CD4-positive, alpha-beta T cell treated with Interleukin-15 for 1 hour (primary cell): ENCODE measurements at places on chromosomes 7 and 10.

DNA sequence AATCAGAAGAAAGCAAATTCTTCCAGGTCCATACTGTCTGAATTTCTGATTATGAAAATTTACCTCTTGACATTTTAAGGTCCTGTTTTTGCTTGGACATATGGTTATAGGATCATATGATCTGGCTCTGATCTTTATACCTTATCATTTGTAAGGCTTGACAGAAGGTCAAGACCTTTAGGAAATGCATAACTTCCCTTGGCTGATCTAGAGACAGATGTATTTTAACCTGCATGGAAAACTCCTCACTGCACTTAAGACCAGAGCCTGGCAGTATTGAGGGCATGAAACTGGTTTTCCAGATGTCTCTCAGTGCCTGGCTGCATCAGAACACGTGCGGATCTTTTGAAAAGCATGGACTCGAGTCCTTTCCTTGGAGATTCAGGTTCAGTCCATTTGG lies 55.9 kb downstream of the TRRAP start:
- DNase-seq, result no peak

- DNase-seq, result no peak
These were observed at the start of gene C10orf105 for GRCh38 chr10:71719464-71720201. C10orf105 (minus strand) TSS chr10:71719778; CDS start chr10:71716337, 3,441 bp downstream.

GRCh38 chr10:82394122-82394521 lies 519.1 kb downstream of the NRG3 start:
- no peak for DNase-seq

GRCh38 chr7:75739796-75740672 lies 1.3 kb upstream of the HIP1 start:
- DNase-seq, result no peak

DNA sequence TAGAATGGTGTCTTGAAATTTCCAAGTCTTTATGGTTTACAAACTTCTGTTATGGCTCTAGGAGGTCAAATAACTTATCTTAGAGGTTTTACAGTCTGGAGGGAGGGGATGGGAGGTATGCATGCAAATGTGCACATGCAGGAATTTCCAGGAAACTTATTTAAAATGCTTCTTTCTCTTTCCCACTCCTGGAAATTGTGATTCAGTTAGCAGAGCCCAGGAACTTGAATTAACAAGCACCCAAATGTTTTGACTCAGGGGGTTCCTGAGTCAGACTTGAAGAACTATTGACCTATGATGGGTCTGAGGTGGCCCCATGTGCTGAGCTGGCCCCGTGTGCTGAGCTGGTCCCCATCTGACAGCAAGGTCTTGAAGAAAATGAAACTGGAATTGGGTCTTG lies 669.4 kb downstream of the INHBA start:
- DNase-seq, result no peak

DNA sequence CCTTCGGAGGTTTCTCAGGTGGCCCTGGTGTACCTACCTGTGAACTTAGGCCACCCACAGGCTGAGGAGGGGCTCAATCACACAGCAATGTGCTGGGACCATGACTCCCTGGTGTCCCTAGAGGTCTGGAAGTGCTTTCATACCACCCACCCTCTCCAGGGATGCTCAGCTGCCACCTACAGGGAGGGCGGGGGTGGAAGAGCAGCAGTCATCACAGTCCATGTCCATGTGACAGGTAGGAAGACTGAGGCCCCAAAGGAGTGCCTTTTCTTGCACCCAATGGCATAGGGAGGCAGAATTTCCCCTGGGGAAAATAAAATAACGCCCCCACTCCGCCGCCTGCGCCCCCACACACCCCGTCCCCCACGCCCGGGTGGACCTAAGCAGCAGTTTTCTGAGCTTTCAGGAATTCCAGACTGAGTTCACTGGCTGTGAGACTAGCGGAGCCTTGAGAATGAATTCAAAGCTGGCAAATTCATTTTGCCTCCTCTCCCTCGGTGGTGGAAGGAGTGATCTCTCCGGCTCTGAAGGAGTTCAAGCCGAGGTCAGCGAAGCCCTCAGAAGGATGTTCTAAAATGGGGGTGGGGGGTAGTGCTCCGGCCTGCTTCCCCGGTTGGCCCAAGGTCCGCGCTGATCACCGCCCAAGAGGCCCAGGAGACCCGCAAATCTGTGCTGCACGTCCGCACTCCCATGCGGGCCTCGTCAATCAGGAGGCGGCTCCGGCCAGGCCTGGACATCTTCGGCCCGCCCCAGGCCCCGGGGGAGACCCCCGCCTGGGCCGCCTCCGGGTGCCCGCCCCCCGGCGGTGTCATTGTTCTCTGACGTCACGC lies 2.1 kb upstream of the ZMIZ1 start:
- DNase-seq, result no peak

DNA sequence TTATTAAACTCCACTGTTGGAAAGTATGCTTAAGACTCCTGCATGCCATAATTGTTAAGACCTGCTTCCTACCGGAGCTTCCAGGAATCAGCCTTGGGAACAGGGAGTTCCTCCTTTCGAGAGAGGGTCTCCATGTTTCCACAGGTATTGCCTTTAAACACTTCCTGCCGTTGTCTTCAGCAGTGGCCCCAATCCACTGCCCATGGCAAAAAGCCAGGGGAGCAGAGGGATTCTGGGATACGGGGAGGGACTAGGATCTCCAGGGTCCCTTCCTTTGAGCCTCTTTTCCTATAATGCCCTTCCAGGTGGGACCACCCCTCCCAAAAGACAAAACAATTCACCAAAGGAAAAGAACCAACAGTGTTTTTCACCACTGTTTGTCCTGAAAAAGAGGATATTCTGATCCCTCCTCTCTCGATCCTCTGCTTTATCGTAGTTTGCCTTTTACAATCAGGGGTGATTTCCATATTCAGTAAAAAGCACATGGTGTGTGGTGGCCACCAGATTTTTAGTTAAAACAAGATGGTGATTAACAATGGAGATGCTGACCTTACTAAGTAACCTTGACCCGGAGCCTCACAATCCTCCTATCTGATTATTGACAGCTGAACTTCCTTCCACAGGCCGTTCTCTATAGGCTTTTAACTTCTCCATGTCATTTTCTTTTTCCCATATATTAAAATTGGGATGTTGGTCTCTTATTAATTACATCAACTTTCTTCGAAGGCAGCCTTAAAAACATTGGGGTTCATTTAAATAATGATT lies 36.0 kb downstream of the LRRC72 start:
- no peak for DNase-seq

- no peak for DNase-seq
These were observed 1.5 kb downstream of the FAM131B start for GRCh38 chr7:143360788-143361551.

- DNase-seq, result peak; percentile 74
These were observed 2.5 kb upstream of the ACBD5 start for GRCh38 chr10:27242951-27243551.

- no peak for DNase-seq
These were observed 846.5 kb downstream of the TYW1 start for GRCh38 chr7:67843001-67843565.

GRCh38 chr7:57216340-57216739 lies 84.1 kb upstream of the ZNF479 start:
- DNase-seq, result no peak

DNA sequence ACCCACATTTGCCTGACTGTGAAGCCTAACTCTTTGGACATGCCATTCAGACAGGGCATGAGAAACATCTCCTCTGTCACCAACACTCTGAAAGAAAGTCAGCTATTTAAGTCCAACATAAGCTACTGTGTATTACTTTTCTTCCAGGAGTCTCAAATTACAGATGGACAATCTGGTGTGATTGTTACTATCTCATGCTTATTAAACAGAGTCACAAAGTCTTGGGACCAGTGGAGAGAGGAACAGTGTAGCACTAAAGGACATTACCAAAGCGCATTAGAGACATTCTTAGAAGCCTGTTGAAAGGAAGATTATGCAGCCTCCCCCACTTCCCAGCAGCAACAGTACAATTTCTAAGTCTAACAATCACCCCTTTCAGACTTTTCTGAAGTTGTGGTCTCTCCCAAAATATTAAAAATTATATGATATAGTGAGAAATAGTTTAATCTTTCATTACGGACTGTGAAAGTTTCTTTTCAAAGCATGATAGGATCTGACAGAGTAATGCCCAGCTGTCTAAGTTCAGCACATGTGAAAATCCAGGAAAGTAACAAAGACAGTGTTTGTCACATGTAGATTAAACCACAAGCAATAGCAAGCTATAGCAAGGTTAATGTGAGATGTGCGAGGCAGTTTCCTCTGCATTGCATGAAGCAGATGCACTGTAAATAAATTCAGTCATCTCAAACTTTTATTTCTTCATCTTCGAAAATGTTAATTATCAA lies 280.9 kb upstream of the FZD8 start:
- DNase-seq, result no peak

- no peak for DNase-seq
These were observed 277.4 kb upstream of the KLF14 start for GRCh38 chr7:131011432-131011742.

GRCh38 chr10:31353574-31353973 lies 34.6 kb downstream of the ZEB1 start:
- no peak for DNase-seq

DNA sequence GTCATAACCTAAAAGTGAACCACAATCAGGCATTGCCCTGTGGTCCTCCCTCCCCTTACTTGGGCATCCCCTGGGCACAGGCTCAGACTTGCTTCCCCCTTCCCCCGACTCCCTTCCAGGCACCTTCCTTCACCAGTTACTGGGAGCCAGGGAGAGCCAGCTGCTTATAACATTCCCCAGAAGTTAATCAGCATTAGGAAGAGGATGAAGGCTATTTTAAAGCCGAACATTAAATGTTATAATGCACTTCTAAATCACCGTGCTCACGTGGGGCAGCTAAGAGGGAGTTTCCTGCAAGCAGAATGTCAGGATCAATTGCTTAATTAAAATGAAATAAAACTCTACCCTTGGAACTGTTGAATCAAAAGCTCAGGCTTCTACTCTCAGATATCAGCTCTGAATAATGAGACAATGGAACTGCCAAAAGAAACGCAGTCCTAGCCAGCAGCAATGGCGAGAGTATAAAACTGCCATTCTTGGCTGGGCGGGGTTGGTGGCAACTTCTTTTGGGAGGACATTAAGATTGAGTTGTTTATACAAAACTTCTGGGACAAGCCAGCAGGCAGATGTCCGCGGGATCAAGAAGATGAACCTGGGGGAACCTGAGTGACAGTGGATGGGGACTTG lies 169.5 kb downstream of the FANK1 start:
- DNase-seq, result no peak

DNA sequence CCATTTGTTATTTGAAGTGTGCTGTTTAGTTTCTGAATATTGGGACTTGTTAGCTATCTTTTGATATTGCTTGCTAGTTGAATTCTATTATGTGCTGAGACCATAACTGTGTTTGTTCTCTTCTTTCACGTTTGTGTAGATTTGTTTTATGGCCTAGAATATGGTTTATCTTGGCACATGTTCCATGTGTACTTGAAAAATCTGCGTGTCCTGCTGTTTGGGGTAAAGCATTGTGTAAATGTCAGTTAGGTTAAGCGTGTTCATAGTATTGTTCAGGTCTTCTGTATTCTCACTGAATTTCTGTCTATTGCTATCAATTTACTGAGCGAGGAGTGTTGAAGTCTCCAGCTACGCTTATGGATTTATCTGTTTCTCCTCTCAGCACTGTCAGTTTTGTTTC lies 19.4 kb downstream of the MMP21 start:
- DNase-seq, result no peak

DNA sequence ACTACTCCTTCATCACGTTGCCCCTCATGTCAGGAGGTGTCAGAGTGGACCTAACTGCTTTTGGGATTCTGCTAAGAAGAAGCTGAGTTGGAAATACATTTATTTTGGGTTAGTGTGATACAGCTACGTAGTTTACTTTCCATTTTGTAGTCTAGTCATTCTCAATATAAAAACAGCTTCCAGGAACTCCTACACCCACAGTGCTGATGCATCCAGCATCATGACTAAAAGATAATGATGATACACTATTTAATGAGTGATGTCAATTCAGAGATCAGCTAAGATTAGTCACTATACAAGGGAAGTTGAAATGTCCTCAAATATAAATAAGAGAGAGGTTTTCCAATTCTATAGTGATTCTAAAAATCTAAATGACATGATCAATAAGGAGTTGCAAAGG lies 264.2 kb upstream of the SLC26A5 start:
- DNase-seq, result no peak
